Heart left ventricle (tissue), 16 donors: ENCODE measurements at places on chromosomes 4 and X. TPM values are rescaled to one million over a fixed set of nuclear protein-coding genes. Genes with fewer than 3 reads are reported as not detected.

DNA sequence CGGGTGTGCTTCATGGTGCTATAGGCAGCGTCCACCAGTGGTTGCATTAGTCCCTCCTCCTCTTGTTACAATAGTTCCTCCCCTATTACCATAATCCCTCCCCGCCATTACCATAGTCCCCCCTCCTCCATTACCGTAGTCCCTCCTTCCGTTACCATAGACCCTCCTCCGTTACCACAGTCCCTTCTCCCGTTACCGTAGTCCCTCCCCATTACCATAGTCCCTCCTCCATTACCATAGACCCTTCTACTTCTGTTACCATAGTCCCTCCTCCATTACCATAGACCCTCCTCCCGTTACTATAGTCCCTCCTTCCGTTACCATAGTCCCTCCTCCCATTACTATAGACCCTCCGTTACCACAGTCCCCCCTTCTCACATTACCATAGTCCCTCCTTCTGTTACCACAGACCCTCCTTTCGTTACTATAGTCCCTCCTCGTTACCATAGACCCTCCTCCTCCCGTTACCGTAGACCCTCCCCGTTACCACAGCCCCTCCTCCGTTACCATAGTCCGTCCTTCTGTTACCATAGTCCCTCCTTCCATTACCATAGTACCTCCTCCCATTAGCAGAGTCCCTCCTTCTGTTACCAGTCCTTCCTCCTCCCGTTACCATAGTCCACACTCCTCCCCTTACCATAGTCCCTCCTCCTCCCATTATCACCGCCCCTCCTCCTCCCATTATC lies 129.6 kb downstream of the DHRSX start:
- DNase-seq, result no peak

GRCh38 chr4:129145222-129145730 lies 49.3 kb downstream of the C4orf33 start:
- DNase-seq, result no peak

DNA sequence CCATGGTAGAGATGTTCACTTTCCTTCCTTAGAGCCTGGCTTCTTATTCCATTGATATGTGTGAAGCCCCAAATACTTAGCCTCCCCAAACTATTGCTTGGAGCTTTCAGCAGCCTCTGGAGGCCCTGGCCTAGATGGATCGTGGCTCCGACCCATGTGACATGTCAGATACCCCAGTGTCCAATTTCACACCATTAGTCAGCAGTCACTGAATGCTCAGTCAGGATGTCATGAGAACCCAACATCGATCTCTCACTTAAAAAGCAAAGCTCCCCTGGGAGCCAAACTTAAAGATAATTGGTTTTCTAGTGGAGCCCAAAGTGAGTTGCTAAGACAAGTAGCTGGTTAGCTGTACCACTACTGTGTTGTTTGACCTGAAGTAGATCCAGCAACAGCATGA lies 41.6 kb upstream of the IGSF1 start:
- DNase-seq, result no peak

- no peak for DNase-seq
Measured at GRCh38 chrX:21946925-21947641, 6.6 kb downstream of the SMS start.

Gene LRP2BP
- 1.3 TPM for total RNA-seq

GRCh38 chrX:85244450-85245211 lies 840 bp downstream of the ZNF711 start:
- DNase-seq, result no peak

DNA sequence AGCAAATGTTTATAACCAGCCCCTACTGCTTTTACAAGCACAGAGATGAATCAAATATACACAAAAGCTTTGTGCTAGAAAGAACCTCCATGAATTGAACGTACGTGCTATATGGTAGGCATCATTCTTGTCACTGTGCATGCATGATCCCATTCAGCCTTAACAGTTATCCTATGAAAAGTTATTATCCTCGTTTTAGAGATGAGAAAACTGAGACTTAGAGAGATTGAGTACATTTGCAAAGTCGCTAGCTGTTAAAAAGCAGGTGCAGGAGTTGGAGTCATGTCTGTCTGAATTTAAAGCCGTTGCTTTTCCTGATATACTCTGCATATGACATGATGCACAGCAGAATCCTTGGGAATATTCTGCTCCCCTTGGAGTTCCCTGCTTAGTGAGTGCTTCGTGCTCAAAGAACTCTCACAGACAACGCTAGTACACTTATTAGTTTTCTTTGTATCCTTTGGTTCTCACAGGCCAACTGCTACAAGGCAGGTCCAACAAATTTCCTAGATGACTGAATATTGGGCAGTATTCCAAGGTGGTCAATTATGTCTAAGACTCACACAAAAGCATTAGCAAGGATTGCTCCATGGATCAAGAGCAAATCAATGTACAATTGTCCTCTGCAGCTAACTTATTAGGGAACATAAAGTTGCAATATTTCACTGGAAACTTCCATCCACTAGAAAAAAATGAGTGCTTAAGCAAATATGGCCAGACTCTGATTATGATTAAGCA lies 42.8 kb upstream of the TRIM2 start:
- DNase-seq, result no peak

Gene GPR101
- total RNA-seq, result not detected

Gene NIPAL1
- 0.92 TPM for total RNA-seq
